ENCODE measurements at places on chromosomes 12 and 14.

DNA sequence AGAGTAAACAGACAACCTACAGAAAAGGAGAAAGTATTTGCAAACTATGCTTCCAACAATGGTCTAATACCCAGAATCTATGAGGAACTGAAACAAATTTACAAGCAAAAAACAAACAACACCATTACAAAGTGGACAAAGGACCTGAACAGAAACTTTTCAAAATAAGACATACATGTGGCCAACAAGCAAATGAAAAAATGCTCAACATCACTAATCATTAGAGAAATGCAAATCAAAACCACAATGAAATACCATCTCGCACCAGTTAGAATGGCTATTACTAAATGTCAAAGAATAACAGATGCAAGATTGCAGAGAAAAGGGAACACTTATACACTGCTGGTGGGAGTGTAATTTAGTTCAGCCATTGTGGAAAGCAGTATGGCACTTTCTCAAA lies 125.8 kb downstream of the C12orf42 start:
- no peaks in the 10 kb centered on the region for H3K4me1 ChIP-seq
- H3K27ac ChIP-seq, result no peak overlapping the region
- H3K4me3 ChIP-seq, result no peak overlapping the region
- no peaks in the 10 kb centered on the region for H3K36me3 ChIP-seq

- no peaks in the 10 kb centered on the region for H3K36me3 ChIP-seq
- H3K27ac ChIP-seq, result no peak overlapping the region
- no peak overlapping the region for H3K4me3 ChIP-seq
- no peak for DNase-seq
Measured at GRCh38 chr12:46407361-46407760, 34.8 kb upstream of the SLC38A2 start.

DNA sequence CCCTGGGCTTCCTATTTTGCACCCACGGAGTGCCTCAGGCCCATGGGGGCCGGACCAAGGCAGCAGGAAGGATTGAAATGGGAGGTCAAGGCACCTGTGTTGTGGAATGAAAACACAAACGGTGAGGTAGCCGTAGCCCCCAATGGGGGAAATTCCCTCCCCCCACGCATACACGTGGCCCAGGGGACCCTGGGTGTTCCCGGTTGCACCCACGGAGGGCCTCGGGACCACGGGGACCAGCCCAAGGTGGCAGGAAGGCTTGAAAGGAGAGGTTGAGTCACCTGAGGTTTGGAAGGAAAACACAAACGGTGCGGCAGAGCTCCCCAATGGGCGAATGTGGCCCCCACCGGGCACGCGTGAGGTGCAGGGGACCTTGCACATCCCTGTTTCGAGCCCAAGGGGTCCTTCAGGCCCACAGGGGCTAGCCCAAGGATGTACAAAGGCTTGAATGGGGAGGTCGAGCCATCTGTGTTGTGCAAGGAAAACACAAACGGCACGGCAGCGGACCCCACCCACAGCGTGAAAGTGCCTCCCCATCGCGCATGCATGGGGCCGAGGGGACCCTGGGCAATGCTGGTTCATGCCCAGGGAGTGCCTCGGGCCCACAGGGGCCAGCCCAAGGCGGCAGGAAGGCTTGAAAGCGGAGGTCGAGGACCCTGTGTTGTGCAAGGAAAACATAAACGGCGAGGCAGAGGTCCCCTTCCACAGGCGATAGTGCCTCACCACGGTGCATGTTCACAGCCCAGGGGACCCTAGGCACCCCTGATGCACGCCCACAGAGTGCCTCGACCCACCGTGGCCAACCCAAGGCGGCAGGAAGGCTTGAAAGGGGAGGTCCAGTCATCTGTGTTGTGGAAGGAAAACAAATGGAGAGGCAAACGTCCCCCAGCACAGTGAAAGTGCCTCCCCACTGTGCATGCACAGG lies 376.7 kb downstream of the ALG10 start:
- no peaks in the 10 kb centered on the region for H3K36me3 ChIP-seq
- H3K27me3 ChIP-seq, result no peaks in the 10 kb centered on the region
- DNase-seq, result peak; percentile 54
- no peaks in the 10 kb centered on the region for H3K4me1 ChIP-seq
- no peak overlapping the region for H3K4me3 ChIP-seq
- no peak overlapping the region for H3K27ac ChIP-seq

GRCh38 chr14:75533791-75534555 lies 11.7 kb downstream of the BATF start:
- no peaks in the 10 kb centered on the region for H3K36me3 ChIP-seq
- H3K27ac ChIP-seq, result no peak overlapping the region
- no peaks in the 10 kb centered on the region for H3K27me3 ChIP-seq
- H3K4me1 ChIP-seq, result no peaks in the 10 kb centered on the region
- no peak for DNase-seq

DNA sequence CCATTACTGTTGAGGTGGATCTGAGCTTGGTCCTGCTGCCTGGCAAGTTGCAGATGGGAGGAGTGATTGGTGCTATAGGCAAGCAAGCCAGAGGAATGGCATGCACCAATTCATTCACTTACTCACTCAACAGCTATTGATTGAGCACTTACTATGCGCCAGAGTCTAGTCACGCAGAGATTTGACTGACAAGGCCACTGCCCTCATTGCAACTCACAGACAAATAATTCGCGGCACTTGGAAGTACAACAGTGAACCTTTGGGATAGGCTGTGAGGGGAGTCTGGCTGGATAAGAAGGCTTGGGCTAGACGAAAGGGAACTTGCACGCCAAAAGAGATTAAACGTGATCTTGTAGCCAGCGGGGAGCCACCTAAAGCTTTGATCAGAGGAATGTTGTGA lies 96.2 kb downstream of the NEDD1 start:
- no peak overlapping the region for H3K27ac ChIP-seq
- H3K36me3 ChIP-seq, result no peaks in the 10 kb centered on the region
- DNase-seq, result no peak
- H3K4me1 ChIP-seq, result no peaks in the 10 kb centered on the region

DNA sequence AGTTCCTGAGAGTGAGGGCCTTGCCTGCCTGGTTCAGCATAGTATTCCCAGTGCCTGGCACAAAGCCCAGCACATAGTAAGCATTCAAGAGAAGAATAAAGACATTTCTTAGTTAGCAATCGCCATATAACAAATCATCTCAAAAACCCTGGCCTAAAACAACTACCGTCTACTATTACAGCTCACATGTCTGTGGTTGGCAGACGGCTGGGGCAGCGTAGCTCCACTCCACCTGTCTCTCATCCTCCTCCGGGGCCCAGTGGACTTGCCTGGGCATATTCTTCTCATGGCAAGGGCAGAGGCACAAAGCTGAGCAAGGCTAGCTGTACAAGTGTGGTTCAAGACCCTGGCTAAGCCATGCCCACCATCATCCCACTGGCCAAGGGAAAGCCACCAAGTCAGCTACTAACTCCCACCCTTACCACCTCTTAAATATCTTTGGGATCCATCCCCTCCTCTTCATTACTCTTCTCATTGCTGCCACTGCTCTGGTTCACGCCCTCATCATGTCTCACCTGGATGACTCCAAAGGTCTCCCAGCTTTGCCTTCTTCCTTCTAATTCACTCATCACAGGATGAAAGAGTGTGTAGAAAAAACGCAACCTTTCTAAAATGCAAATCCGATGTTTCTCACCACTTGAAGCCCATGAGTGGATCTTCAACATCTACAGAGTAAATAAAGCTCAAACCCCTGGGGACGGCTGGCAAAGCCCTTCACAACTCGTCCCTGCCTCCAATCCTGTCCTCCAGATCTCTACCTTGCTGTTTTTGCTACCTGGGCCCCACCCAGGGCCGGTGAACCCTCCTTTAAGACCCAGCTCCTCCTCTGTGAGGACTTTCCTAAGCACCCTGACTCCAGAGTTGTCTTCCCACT lies 10.4 kb downstream of the TMEM229B start:
- no peaks in the 10 kb centered on the region for H3K36me3 ChIP-seq
- H3K4me3 ChIP-seq, result no peak overlapping the region
- no peaks in the 10 kb centered on the region for H3K27me3 ChIP-seq

DNA sequence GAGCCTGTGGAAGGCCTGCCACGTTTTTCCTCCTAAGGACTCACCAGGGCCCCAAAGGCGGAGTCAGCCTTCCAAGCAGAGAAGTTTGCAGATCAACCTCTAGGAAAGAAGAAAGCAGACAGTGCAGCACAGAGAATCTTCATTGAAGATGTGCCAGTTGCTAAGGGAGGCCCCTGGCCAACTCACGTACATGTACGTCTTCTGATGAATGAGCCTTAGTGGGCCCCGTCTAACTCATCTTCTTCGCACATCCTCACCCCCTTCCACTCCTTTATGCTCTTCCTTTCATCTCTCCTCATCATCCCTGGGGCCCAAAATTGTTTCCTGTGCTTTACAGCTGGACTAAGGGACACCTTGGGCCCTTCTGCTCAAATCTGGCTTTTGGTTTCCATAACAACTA lies 703.0 kb upstream of the TBX3 start:
- H3K27me3 ChIP-seq, result no peaks in the 10 kb centered on the region
- no peaks in the 10 kb centered on the region for H3K36me3 ChIP-seq
- no peak overlapping the region for H3K4me3 ChIP-seq
- no peaks in the 10 kb centered on the region for H3K4me1 ChIP-seq

GRCh38 chr12:104006929-104007328 lies 41.3 kb downstream of the TDG start:
- no peak overlapping the region for H3K27ac ChIP-seq
- no peak for DNase-seq
- H3K27me3 ChIP-seq, result no peaks in the 10 kb centered on the region
- no peaks in the 10 kb centered on the region for H3K4me1 ChIP-seq

DNA sequence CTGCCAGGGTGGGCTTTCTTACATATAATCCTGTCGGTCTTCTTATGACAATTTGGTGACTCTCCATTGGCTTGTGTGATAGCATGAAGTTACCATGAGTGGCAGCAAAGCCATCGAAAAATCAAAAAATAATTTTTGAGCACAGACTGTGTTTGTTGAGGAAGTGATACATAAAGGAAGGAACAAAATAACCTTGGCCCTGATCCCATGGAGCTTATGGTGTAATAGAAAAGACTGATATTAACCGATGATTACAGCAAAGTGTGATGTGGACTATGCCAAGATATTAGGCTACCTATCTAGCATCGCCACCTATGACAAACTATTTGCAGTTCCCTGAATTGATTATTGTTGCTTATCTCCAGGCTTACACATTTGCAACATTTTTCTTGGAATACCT lies 383.2 kb downstream of the AEBP2 start:
- H3K27me3 ChIP-seq, result no peaks in the 10 kb centered on the region
- no peak overlapping the region for H3K4me3 ChIP-seq
- H3K4me1 ChIP-seq, result peaks cover 20% of the 10 kb centered on the region
- no peaks in the 10 kb centered on the region for H3K36me3 ChIP-seq

DNA sequence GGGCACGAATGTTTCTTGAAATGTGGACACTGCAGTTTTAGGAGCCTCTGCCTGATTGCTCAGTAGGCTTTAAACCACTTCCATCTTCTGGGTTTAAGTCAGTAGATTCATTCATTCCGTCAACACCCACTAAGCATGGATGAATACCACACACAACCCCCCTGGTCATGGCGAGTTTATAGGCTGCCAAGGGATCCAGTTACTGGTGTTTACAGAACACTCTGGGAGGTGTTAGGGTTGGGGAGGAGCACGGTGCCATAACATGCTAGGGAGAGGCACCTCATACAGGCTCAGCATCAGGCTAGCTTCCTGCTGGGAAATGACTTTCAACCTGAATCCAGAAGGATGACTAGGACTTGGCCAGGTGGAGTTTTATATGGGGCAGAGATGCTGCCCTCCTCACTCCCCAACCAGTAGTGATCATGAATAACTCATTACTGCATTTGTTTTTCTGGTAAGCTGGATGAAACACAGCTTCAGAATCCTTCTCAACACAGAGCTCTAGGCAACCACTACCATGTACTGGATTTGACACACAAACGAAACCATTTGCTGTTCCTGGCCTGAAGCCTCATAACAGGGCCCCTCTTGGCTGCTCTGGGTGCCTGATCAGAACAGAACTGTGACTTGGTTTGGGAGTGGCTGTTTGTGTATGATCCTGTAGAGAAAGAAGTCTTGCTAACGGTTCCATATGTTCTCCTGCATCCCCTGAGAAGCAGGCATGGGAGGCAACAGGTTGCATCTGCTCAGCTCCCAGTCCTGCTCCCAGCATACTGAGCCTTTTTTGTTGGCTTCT lies 47.9 kb downstream of the FBXW8 start:
- no peaks in the 10 kb centered on the region for H3K27me3 ChIP-seq
- no peaks in the 10 kb centered on the region for H3K36me3 ChIP-seq
- no peak overlapping the region for H3K27ac ChIP-seq
- no peak overlapping the region for H3K4me3 ChIP-seq

- DNase-seq, result no peak
- H3K27ac ChIP-seq, result peak overlapping the region; percentile 63
- H3K4me3 ChIP-seq, result no peak overlapping the region
- no peaks in the 10 kb centered on the region for H3K27me3 ChIP-seq
- H3K4me1 ChIP-seq, result peaks cover 51% of the 10 kb centered on the region
- H3K36me3 ChIP-seq, result no peaks in the 10 kb centered on the region
Measured at GRCh38 chr12:124682425-124683151, 115.2 kb upstream of the NCOR2 start.

- H3K27me3 ChIP-seq, result no peaks in the 10 kb centered on the region
- H3K4me3 ChIP-seq, result no peak overlapping the region
- H3K36me3 ChIP-seq, result no peaks in the 10 kb centered on the region
- no peak for DNase-seq
Measured at GRCh38 chr12:41701943-41702601, 442.6 kb downstream of the GXYLT1 start.

DNA sequence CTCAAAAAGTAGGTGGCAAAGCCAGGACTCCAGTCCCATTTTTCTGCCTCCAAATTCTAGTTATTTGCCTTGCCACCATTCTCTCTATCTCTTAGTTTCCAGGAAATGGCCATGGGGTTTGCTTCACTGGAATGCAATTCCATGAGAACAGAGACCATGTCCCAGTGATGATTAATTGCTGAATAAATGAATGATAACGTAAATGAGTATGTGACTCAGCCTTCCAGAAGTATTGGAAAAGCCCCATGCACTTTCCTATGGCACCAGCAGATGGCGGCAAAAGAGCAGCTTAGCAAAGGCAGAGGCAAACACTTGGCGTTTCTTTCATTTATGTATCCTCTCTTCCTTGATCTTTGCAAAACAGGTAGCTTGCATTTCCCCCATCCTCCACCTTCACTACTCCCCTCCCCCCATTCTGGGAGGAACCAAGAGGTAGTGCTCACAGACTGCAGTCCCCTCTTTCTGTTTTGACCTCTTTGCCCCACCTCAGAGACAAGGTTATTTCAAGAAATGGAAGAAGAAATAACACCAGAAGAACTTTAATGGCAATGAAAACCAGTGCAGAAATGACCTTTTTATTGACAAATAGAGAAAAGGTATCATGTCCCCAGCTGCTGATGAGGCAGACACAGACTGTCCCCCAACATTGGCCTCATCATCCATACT lies 21.3 kb downstream of the TBX3 start:
- H3K4me1 ChIP-seq, result no peaks in the 10 kb centered on the region
- no peaks in the 10 kb centered on the region for H3K36me3 ChIP-seq
- H3K27ac ChIP-seq, result no peak overlapping the region
- peak; percentile 86 for DNase-seq
- H3K27me3 ChIP-seq, result peaks cover 10% of the 10 kb centered on the region

DNA sequence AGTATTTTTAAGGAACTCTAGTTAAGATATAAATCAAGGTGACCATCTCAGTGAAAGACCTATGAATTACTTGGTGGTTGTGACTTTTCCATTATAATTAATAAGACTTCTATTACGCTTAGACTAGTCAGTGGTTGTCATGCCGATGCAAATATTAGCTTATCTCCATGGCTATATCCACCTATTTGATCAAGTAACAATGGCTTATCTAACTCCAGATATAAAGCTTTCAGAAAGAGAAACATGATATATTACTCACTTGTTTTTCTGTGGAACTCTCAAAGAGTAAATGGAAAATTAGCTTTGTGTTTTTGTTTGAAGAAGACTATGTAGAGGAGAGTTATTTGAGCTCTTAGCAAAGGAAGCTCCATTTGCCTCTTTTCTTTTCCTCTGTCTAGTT lies 323.8 kb upstream of the DCN start:
- DNase-seq, result no peak
- H3K27me3 ChIP-seq, result no peaks in the 10 kb centered on the region
- no peaks in the 10 kb centered on the region for H3K36me3 ChIP-seq

All from ascending aorta (tissue), 2 donors.